Stimulated activated CD8-positive, alpha-beta memory T cell treated with anti-CD3 and anti-CD28 coated beads, Interleukin-7, amount 100 ng/mL, for 24 hours (primary cell): ENCODE measurements at places on chromosomes 7 and 10.

GRCh38 chr10:75450075-75450445, 18.6 kb downstream of the LRMDA start:
- no peak for DNase-seq

DNA sequence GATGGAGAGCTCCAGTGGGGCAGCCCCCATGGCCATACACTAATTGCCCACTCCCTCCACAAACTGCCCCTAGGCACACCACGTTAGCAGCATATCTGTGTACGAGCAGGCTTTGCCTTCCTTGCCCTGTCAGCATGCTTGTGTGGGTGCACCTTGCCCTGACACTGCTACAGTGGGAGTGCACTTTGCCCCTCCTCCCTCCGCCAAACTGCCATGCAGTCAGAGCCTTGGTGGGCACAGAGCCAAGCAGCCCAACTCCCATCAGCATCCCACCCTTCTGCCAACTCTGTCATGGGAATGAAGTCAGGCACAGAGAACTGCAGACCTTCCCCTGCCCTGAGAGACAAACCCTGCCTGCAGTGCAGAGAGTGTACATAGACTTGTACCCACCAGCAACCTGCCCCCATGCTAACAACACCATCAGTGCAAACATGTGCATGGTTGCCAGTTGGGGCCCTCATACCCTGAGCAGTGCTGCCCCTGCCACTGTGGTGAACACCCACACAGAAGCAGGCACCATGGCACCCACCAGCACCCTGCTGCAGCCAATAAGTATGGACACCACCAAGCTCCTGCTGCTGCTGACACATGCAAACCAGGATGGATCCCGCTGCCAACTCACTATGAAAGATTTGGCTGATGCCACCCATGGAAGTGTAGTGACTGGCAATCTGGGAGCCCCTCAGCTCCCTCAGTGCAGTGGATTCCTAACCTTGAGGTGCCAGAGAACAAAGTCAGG, 1197.7 kb upstream of the CELF2 start:
- no peak for DNase-seq

GRCh38 chr7:44087911-44088838, 5.8 kb upstream of the POLM start:
- no peak for DNase-seq

GRCh38 chr7:150968734-150969372, 9.3 kb downstream of the KCNH2 start:
- no peak for DNase-seq

DNA sequence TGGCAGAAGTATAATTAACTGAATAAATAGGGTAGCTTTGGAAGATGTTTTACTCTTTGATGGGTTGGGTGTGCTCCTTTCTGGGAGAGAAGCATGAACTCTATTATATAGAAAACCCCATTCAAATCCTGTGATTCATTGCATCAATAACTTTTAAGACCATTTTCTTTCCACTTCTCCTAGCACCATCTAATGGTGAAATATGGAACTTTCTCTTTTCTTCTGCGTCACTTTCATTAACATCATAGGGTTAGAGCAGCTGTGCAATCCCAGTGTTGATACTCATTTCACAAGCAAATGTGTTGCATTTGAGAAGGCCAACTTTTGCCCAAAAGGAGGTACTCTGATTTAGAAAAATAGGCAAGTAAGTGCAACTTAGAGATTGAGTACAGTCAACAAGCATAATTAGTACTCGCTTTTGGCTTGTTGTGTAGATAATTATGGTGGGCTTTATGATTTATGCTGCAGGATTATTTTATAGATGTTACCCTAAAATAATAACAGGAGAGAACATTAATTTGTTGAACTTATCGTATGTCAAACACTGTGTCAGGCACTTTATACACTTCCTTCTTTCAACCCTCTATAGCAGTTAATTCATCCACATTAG, 92.9 kb downstream of the CPED1 start:
- no peak for DNase-seq

DNA sequence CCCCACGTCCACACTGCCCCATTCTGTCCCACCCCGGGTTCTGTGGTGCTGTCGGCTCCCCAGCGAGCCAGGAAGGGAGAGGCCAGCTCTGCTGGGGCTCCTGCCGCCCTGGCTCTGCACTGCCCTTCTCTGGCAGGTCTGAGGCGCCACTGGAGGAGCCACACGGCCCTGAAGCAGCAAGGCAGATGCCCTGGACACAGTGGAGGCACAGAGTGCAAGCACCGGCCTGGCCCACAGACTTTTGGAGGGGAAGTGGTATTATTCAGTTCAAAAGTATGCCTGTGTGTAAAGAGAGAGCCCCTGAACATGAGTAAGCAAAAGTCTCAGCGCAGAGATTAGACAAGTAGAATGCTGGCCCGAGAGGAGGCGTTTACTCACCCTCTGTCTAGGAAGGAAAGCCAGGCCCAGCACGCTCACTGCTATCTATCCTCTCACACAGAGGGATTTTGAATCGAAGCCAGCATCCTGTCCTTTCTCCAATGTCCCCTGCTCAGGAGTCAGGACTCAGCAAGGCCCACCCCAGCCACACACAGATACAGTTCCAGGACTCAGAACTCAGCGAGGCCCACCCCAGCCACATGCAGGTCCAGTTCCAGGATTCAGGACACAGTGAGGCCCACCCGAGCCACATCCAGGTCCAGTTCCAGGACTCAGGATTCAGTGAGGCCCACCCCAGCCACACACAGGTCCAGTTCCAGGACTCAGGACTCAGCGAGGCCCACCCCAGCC, 115.0 kb downstream of the EGFR start:
- DNase-seq, result no peak

GRCh38 chr10:62996925-62997324, 136.2 kb upstream of the NRBF2 start:
- DNase-seq, result no peak

DNA sequence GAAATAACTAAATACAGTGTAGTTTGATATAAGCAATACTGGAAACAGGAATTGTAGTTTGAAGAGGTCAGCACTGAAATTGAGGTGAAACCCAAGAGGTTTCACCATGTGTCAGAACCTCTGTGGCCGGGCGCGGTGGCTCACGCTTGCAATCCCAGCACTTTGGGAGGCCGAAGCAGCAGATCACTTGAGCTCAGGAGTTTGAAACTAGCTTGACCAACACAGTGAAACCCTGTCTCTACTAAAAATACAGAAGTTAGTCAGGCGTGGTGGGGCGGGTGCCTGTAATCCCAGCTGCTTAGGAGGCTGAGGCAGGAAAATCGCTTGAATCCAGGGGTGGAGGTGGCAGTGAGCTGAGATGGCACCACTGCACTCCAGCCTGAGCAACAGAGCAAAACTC, 13.7 kb downstream of the AHCYL2 start:
- DNase-seq, result no peak

DNA sequence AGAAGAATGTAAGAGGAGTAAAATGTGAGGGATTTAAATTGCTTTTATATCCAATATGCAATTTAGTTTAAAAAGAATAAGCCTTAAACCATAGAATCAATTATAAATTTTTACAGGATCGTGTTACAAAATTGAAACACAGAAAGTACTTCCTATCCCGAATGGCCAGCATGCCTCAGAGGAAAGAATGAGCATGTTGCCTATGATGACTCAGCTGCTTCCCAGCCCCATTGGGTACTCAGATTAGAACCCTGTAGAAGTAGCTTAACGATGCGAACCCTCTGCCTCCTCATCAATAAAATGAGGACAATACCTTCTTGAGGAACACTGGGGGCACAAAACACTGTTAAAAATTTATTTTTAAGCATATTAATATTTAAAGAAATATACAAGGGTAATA, 113.4 kb upstream of the CDK1 start:
- DNase-seq, result no peak

DNA sequence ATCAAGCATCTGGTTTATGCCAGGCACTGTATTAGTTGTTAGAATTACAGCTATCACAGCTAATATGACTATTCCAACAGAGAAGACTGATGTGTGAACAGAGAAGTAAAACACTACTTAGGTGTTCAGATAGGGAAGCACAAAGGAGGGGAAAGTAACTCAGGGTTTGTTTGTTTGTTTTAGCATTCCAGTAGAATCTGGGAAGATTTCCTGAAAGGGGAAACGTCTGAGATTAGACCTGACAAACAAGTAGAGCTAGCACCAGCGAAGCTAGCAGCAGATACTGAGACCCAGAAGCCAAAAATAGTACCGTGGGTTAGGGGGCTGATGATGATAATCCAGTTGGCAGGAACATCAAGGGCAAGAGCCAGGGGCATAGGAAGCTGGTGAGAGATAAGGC, 28.8 kb upstream of the KLHL7 start:
- DNase-seq, result no peak

GRCh38 chr10:15069230-15069629, 19.3 kb downstream of the ACBD7 start:
- no peak for DNase-seq

DNA sequence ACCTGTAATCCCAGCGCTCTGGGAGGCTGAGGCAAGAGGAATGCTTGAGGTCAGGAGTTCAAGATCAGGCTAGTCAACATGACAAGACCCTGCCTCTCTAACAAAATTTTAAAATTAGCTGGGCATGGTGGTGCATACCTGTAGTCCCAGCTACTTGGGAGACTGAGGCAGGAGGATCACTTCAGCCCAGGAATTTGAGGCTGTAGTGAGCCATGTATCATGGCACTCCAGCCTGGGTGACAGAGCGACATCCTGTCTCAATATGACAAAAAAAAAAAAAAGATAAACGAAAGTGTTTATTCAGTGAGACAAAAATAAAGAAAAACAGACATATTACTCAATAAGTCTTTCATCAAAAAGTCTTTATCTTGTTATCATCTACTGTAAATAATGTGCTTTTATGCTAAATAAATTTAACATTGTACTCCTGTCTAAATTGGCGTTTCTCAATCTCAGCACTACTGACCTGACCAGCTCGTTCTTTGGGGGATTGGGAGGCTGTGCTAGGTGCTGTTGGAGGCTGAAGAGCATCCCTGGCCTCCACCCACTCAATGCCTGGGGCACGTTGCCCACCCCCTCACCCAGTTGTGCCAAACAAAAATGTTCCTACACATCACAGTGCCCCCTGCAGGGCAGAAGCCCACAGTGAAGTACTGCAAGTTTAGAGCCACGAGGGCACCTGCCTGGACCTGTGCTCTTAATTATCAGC, 57.7 kb downstream of the NCAPG2 start:
- DNase-seq, result no peak

GRCh38 chr10:95818668-95819067, 62.7 kb downstream of the ENTPD1 start:
- DNase-seq, result no peak

DNA sequence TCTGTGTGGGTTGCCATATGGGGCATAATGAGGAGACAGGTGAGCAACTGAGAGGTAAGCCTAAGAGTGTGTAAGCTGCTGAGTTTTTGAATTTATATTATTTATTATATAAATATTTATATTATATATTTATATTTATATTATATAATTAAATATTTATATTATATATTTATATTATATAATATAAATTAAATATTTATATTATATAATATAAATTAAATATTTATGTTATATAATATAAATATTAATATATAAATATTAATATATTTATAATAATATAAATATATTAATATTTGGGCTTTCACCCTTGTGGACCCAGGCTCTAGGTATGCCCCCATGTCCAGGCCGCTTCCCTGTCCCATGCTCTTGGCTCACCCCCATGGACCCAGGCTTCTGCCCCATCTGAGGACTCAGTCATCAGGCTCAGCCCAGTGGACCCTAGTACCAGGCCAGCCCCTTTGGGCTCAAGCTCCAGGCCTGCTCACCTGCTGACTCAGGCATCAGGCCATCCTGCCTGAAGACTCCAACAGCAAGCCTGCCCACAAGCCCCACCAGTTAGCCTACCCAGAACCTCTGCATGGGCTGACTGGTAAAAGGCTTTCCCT, 755.4 kb downstream of the SUGCT start:
- no peak for DNase-seq

DNA sequence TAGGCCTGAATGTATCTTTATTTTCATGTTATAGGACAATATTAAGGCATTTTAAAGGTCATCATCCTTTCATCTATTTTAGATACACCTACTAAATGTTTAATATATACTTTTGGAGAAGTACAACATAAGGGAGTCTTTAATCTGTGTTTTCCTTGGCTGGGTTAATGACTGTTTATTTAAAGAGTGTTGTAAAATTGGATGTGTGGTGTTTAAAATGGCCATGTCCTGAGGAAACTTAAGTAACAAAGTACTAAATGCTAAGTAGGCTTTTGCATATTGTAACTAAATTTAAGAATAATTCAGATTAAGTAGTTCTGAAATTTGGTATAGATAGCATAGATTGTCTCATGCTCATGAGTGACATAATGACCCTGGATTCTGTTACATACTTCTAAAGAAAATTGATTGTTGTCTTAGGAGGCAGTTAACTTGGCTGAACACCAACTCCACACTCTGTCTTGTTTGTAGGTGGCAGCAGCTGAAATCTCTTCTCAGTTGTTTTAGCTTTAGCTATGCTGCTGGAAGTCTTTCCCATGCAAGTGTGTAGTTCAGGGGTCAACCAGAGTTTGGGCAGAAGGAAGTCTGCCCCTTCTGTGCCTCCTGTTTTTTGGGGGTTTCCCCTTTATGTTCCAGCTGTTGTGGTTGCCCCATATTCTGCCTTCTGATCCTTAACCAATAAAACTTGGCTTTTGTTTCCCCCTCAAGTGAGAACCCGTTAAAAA, 29.2 kb downstream of the DLD start:
- no peak for DNase-seq

GRCh38 chr7:159231017-159231416, 86.3 kb upstream of the VIPR2 start:
- DNase-seq, result no peak

DNA sequence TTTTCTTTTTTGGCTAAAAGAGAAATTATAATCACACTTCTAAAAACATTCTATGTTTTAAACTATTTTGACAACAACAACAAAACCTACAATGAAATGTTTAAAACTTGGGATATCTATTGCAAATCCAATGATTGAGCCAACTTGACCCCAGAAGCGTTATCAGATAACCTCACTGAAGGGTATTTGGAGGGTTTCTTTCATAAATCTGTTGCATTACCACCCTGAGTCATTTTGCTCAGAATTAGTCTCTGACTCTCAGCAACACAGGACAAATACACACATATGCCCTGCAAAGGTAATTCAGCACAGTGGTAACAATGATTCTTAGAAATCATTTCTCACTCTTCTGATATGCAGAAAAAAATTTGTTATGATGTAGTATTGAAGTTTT, 2.3 kb upstream of the COL1A2 start:
- no peak for DNase-seq

DNA sequence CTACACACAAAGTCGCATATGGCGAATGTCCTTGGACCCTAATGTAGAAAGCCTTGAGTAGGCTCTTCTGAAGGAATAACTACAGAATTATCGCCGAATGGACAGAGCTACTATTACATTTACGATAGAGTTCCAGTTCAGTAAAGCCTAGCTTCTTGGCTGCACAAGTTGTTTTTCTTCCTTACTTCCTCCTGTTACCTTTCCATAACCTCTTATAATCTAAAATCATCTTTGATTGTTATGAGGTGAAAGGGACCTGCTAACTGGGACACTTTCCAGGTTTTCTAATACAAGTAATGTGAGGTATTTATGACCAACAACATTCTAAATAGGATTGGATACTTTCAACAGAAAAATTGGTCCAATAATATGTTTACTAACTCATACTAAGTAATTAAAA, 31.2 kb downstream of the MACC1 start:
- no peak for DNase-seq

GRCh38 chr7:90710466-90710850, 114.3 kb downstream of the CDK14 start:
- DNase-seq, result no peak
